ENCODE measurements at places on chromosomes 12 and 14.

DNA sequence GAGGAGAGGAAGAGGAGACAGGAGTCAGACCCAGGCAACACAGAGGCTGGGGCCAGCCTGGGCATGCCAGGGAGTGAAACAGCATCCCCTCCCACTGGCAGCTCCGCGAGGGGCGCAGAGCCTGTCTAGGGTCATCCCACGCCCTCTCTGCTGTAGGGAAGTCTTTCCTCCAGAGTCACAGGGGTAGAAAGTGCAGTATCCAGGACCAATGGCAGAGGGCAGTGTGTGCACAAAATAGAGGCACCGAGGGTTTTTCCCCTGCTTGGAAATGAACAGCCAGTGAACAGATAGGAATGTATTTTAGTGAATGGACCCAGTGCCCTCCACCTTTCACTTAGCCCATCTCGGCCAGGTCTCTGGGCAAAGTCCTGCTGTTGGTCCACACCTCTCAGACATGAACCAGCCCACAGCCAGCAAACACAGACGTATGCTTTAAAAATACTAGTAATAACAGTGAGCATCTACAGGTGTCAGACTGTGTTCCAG lies 9.4 kb upstream of the KRT74 start:
- DNase-seq: peak; percentile 72

- DNase-seq: no peak
These were observed 200.2 kb downstream of the ANO6 start for GRCh38 chr12:45416126-45416525.

DNA sequence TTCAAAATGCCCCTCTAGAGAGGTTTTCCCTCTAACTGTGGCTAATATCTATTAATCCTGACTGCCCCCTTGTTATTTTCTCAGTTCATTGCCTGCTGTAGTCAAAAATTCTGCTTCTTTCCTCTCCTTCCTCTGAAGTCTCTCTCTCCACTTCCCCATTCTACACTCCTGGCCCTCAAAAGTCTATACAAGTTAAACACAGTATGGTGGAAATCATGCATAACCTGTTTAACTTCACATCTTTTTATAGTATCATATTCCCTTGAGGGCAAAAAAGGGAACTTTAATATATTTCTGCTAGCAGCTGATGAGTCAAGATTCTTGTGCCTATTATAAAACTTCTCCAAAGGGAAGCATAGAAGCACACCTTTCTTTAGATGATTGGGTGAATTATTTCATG lies 16.7 kb downstream of the GRIP1 start:
- DNase-seq: no peak

DNA sequence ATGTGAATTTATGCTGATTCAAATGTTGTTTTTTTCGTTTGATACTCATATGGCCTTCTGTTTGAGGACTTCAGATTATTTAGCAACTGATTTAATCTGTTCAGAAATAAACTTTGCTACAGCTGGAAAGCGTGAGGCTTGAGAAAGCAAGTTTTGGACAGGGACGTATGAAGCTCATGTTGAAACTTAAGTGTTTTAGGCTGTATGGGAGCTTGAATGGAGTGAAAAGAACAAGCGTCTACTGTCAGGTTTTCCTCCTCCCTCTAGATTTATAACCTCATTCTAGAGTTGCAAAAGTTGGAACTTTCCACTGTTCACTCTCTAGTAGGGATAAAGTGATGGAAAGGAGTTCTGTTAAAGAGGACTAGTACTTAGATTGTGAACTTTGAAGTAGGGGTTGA lies 1.0 kb downstream of the PRPF39 start:
- no peak for DNase-seq

GRCh38 chr14:52040598-52040997 lies 28.3 kb downstream of the NID2 start:
- no peak for DNase-seq

- no peak for DNase-seq
These were observed 61.0 kb upstream of the PTHLH start for GRCh38 chr12:28033538-28033915.

- DNase-seq: no peak
These were observed 16.4 kb downstream of the ANO6 start for GRCh38 chr12:45232146-45232755.

DNA sequence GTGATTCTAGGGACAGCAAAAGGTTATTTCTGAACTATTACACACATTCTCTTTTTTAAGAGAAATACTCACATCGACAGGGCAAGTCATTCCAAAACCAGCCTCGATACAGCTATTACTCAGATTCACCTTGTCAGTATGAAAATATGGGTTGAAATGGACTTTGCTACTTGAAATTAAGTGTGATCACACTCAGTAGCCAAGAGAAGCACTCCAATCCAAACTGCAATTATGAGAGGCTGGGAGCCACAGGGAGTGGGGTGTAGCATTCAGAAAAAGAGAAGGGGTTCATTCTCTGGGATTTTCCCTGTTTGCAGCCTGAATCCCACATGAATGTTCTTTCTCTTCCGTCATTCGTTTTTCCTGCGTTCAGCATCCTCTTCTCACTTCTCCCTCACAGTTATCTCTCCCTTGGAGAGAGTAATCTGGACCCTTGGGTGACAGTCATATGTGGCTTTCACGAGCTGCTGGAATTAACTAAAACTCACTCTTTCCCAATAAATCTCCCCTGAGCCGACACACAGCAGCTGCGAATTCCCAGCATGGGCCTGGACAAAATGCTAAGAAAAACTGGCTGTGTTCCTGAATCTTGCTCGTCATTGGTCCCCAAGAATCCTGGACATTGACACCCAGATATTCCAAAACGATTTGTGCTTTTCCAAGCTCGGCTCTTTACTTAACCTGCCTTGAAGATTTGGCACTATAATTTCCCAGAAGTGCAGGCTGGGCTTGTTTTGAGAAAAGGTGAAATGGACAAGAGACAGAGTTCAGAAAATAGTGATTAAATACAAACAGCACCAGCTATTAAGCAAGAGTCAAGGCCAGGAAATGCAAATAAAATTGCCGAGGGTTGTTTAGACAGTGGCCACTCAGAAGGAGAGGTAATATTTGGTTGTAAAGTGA lies 199.5 kb upstream of the PLEKHG7 start:
- peak; percentile 53 for DNase-seq

DNA sequence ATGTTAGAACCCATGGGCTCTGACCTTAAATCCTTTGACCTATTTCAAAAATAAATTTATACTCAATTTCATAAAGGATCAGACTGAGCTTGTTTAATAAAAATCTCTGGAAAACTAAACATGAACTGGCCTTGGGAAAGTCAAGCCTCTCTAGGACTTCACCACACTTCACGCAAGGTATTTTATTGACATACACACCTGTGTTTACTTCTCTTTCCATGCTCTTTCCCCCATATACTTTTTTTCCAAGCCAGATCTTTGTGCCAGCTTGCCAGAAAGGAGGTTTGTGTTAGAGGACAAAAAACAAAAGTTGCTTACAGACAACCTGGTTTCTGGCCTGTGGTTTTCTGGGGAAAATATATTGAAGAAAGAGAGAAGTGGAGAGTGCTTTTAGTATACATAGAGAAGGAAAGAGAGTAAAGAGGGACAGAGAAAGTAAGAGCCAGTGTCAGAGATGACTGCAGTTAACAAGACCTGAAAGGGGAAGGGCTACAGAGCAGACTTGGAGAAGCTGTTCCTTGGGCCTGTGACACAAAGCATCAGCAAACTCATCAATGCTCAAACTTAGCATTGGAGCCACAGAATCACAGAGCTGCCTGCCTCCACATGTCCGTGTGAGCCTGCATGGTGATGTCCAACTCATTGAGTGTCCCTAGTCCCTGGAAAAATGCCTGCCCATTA lies 77.3 kb upstream of the TMTC2 start:
- no peak for DNase-seq

DNA sequence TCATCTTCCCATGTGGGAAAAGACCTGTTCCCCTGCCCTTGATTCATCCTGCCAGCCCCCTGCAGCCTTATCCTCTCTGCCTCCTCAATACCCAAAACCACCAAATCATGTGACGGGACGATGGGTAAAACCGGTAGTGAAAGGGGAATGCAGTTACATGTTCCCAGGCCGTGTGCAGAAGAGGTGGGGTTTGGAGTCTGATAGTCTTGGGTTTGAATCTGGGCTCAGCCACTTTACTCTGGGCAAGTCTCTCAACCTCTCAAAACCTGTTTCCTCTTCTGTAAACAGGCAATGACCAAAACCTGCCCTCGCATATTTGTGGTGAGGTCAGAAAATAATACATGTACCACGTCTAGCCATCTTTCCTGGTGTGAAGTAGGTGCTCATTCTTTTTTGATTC lies 123.0 kb downstream of the PLXNC1 start:
- no peak for DNase-seq

GRCh38 chr12:121282072-121282742 lies 14.3 kb downstream of the CAMKK2 start:
- no peak for DNase-seq

GRCh38 chr14:67623114-67623513 lies 3.4 kb downstream of the ARG2 start:
- no peak for DNase-seq

GRCh38 chr12:103962493-103962892 lies 3.2 kb upstream of the TDG start:
- no peak for DNase-seq

GRCh38 chr14:99389174-99389826 lies 91.4 kb downstream of the SETD3 start:
- peak; percentile 38 for DNase-seq

DNA sequence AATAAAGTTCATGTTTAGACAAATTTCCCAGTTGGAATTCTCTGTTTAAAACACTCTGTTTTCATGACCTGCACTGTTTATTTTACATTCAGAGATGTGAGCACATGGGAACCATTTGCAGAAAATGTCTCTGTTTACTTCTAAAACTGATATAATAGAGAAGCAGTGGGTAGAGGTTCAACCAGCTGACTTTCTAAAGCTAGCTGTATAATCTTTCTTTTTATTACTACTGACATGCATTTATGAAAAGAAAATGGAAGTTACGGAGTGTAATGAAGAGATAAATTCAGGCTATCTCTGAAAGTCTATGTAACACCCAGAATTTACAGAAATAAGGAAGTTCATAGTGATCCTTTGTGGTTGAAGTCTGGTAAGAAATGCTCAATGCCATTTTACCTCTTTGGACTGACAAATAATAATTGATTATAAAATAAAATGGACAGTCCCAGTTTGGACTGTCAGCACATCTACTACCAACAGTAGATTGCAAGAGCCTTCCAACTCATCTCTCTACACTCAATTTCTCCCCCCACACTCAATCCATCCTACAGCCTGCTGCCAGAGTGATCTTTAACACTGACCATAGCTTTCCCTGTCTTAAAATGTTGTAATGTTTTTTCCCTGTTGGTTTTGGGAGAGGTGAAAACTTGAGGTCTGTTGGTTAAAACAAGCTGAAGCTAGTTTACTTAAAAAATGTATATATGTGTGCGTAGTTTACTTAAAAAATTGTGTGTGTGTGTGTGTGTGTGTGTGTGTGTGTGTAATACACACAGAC lies 137.4 kb downstream of the AEBP2 start:
- DNase-seq: no peak

DNA sequence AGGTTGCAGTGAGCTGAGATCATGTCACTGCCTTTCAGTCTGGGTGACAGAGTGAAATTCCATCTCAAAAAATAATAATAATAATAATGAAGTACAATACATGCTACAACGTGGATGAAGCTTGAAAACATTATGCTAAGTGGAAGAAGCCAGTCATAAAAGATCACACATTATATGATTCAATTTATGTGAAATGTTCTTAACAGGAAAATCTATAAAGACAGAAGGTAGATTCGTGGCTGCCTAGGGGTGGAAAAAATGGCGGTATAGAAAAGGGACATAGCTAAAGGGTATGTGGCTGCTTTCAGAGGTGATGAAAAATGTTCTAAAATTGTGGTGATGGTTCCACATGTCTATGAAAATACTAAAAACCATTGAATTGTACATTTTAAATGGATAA lies 41.0 kb upstream of the AMIGO2 start:
- peak; percentile 17 for DNase-seq

- DNase-seq: no peak
These were observed 247.6 kb downstream of the EMP1 start for GRCh38 chr12:13444076-13444475.

DNA sequence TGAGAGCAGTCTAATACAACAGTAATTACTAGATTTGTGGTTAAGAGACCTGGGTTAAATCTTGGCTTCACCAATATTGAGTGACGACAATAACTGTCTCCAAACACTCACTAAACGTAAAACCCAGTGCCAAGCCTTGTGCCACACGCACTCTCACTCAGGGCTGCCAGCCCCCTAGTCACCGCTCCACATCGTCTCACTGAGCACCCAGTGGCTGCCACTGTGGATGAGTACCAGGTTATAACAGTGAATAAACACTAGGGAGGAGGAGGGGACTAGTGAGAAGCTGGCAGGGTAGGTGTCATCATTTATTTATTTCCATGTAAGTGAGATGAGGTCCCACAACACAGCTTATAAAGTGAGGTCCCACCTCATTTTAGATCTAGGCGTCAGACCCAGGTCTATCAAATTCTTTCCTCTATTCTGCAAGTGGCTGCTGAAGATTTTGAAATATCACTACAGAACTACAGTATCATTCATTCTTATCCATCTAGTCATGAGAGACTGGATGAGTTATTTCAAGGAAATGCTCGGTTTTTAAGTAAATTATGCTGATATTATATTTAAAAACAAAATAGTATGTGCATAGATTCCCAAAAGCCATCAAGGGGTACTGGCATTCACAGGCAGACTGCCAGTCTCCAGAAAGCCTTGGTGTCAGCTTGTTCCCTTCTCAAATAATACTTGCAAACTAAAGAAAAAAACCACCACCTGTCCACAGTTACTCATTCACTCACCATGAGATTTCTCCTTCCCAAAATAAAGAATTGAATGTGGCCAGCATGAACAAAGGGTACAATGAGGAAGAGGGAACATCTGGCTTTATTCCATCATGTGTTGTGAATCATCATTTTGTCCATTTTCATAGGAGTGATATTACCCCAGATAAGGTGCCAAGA lies 84.0 kb downstream of the PTPN21 start:
- DNase-seq: no peak

- DNase-seq: no peak
These were observed 107.4 kb downstream of the AEBP2 start for GRCh38 chr12:19546611-19547162.

GRCh38 chr12:38138225-38139221 lies 178.1 kb upstream of the ALG10B start:
- peak; percentile 72 for DNase-seq

DNA sequence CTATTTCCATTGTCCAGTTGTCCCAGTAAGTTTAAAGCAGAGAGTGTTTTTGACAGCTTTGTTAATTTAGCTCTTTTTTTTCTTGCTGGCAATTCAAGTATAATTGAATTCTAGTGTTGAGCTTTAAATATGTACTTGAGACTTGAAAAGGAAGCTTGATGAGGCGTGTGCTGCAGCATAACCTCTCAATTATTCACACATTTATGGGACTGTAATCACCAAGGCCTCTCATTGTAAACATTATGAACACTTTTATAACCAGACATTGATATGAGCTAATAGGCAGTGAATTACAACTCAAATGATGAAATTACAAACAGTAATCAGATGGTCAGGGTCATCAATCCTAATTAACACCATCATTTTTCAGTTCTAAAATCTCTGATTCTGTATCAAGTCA lies 378.0 kb upstream of the DDHD1 start:
- no peak for DNase-seq

DNA sequence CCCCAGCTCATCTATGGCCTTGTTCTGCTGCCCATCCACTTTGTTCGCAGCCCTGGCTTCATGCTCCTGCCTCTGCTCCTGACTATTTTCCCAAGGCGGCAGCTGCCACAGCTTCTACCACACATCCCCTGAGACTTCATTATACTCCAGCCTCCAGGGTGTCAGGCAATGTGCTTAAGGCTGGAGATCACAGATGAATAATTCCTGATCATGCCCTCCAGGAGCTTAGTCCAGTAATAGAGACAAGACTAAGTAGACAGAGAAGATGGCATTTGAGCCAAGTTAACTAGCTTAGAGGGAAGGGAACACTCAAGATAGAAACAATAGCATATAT lies 7.1 kb downstream of the TAPBPL start:
- DNase-seq: no peak
